ENCODE measurements at places on chromosomes 7 and 10. TPM values are rescaled to one million over a fixed set of nuclear protein-coding genes. Genes with fewer than 3 reads are reported as not detected.
A peak's percentile ranks its signal among the peaks of the same experiment; 100 is the strongest.

- no peak for DNase-seq
Measured at GRCh38 chr10:121248266-121248665, 350.0 kb downstream of the FGFR2 start.

- no peak for DNase-seq
Measured at GRCh38 chr7:11875635-11876034, 43.6 kb upstream of the THSD7A start.

- no peak for DNase-seq
Measured at GRCh38 chr7:66539902-66540375, 88.7 kb upstream of the KCTD7 start.

DNA sequence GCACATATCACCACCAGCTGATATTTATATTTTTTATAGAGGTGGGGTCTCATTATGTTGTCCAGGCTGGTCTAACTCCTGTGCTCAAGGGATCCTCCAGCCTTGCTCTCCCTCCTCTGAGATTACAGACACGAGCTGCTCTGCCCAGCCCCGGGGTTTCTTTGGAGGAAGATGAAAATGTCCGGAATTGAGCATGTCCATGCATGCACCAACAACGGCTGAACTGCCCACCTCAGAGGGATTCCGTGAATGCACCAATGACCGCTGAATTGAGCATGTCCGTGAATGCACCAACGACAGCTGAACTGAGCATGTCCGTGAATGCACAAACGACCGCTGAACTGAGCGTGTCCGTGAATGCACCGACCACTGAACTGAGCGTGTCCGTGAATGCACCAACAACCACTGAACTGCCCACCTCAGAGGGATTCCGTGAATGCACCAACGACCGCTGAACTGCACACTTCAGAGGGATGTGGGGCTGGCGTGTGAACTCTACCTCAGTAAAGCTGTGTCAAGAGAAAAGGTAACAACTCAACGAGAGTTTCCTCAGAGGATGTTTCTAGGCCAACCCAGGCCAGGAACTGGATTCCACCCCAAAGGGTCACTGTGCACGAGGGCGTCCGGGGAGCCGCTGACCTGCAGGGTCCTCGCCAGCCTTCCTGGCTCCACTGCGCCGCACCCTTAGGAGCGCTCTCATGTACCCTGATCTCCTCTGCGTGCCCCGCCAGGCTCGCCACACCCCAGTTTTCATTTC lies 34.9 kb upstream of the INPP5A start:
- no peak for DNase-seq

- DNase-seq: no peak
Measured at GRCh38 chr10:104601166-104601565, 39.9 kb upstream of the SORCS3 start.

DNA sequence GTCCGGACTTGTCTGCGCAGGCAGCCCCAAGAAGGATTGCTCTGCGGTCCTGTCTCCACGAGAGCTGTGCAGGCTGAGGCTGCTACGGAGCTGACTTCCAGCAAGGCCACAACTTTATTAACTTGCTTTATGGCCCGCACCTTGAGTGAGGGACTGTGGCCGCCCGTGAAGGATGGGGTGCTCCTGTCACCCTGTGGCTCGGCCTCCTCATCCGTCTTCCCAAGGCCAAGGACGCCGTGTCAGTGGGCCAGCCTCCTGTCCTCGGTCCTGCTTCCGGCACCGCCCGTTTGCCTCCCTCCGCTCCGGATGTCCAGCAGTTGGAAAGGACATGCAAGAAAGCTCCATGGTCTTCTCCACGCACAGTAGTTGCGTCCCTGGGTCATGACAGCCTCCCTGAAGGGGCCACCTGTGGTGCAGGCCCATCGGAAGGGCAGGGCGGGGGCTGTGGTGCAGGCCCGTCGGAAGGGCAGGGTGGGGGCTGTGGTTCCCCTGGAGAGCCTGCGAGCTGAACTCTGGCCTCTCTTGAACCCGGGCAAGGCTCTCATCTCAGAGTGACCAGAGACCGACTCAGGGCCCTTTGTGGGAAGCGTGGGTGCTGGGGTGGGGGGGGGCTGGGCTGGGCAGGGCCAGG lies 87.1 kb downstream of the NKX6-2 start:
- DNase-seq: no peak

DNA sequence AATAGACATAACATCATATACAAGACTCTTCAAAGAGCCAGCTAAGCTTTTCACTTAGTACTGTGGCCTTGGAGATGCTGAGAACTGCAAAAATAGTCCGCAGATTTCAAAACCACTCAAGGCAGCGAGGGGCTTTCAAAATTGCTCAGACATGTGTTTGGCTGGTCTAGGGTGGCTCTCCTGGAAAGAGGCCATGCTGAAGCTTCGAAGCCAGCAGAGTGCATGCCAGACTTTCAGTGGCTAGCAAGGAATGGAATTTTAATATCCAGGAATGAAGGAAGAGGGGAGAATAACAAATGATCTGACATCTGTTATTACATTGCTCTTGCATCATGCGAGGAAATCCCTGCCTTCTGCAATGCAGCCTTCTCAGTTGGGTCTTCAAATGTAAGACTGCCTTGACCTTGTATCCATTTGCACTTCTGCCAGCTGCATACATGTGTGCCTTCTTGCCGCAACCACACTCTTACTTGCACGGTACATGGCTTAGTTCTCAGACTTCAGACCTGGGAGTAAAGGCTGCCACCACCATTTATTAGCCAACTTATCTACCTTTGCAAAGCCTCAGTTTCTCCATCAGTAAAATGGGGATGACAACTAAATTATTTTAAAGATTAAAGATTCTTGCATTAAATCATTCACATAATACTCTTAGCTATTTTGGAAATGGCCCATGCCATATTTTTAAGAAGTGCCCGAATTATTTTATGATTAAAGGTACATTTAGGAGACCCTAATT lies 55.9 kb downstream of the ITIH5 start:
- no peak for DNase-seq

- no peak for DNase-seq
Measured at GRCh38 chr7:22827563-22827962, 4.9 kb upstream of the TOMM7 start.

GRCh38 chr10:21406595-21407193 lies 118.8 kb downstream of the SKIDA1 start:
- no peak for DNase-seq

DNA sequence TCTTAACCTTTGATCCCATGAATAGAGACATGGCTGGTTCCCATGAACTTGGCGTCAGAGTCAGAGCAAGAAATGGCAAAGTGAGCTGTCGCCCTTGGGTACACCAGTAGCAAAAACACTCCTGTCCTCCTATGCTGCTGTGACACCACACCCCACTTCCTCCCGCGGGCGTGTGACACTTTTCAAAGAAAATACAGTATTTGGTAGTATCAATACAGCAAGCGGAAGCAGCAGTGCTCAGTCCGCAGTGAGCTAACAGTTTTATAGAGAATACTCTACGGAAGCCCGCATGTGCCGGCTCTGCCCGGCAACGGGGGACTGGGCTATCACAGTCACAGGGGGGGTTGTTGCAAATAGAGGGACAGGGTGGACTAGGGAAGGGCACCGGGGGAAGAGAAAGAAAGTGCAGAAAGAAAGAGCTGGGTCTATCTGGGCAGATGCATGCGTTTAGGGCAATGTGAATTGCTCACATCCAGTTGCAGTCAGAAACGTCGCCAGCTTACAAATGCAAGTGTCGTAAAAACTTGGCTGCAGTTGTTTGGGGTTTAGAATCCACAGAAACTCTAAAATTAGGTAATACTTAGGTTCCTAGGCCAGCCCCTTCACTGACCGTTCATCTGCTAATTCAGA lies 49.8 kb downstream of the PRKCQ start:
- DNase-seq: peak; percentile 80

- DNase-seq: no peak
Measured at GRCh38 chr10:26022831-26023230, 88.8 kb downstream of the MYO3A start.

DNA sequence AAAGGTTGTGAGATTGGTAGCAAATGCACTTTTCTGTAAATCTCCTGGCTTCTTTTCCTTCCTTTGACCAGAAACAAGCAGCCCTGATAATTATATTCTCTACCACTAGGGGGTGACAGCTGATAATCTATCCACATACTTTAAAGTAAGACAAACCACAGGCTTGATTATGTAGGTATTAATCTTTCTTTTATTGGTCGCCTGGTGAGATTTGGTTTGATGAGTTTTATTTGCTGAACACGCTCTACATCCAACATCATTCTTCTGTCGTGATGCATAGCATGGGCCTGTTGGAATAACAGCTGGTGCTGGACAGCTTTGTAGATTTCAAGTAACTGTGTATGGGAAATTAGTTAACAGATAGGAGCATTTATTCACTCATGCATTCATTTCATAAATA lies 63.5 kb downstream of the ZNF365 start:
- DNase-seq: no peak

GRCh38 chr10:84194424-84195043 lies at the start of gene CDHR1:
Gene CDHR1 (plus strand): TSS chr10:84194537. CDS start chr10:84194761, 224 bp downstream.
- peak; percentile 54 for DNase-seq

- DNase-seq: no peak
Measured at GRCh38 chr7:156151078-156151477, 338.8 kb upstream of the SHH start.

- DNase-seq: no peak
Measured at GRCh38 chr7:111437736-111438135, 124.6 kb downstream of the IMMP2L start.

- DNase-seq: no peak
Measured at GRCh38 chr10:36880898-36881297, 244.5 kb upstream of the ANKRD30A start.

GRCh38 chr7:158027646-158028045 lies 560.0 kb downstream of the PTPRN2 start:
- DNase-seq: no peak

DNA sequence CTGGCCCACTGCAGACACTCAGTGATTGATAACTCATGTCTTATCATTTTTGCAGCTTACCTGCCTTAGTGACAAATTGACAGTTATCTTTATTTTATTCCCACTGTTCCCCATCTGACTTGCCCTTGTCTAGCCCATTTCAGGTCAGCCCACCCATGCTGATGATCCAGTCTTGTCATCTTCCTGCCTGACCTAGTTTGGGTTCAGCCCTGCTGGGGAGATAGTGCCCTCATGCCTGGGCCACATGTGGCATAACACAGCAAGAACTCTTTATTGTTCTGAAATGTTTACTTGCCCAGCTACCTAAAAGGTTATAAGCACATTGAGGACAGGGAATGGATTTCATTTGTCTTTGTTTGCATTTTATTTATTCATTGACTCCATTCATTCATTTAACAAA lies 75.6 kb downstream of the ENTPD1 start:
- no peak for DNase-seq

GRCh38 chr10:72031706-72032105 lies 56.6 kb downstream of the SPOCK2 start:
- DNase-seq: no peak

GRCh38 chr10:78403781-78404180 lies 370.1 kb downstream of the RPS24 start:
- no peak for DNase-seq

GRCh38 chr7:30556840-30557239 lies 37.8 kb upstream of the GARS1 start:
- DNase-seq: no peak

GRCh38 chr10:129940617-129941198 lies 23.4 kb downstream of the EBF3 start:
- no peak for DNase-seq

DNA sequence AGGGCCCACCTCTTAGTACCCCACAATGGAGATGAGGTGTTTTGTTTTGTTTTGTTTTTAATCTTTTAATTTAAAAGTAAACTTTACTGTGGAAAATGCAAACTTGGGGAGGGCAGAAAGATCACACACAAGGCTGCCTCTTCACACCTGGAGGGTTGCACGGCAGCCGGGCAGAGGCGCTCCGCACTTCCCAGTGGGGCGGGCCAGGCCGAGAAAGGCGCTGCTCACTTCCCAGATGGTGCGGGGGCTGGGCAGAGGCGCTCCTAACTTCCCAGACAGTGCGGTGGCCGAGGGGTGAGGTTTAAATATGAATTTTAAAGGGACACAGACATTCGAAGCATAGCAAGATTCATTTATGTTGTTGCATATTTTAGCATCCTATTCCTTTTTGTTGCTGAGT lies 235.9 kb upstream of the MTPN start:
- DNase-seq: no peak

- DNase-seq: no peak
Measured at GRCh38 chr7:153638821-153639435, 413.3 kb upstream of the DPP6 start.

DNA sequence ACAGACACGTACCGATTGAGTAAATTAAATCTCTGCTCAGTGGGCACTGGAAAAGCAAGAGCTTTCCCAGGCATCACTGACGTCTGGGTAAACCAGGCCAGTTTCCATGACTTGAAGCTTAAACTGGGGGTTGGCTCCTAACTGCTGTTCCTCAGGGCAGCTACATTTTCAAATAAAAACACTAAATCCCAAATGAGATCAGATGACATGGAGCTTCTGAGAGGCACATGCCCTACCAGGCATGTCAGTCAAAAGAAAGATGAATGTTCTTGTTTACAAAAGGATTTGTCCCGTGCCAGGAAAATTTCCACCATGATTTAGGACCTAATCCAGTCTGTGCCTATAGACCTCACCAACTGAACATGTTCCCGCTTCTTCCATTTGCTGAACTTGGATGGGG lies 220.2 kb downstream of the KCNMA1 start:
- DNase-seq: no peak

DNA sequence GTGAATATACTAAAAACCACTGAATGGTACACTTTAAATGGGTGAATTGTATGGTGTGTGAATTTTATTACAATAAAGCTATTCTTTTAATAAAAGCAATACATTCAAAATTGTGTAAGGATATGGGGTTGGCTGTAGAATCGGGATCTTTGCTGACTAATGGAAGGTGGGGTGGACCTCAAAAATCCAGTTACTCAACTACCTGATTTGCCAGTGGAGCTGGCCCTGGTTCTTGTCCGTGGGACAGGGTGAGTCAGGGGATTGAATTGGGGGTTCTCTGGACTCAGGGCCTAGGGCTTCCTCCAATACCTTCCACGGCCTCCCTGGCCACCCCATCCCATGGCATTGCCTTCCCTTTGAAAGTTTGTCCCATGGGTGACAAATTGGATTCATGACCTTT lies 13.5 kb upstream of the RABGEF1 start:
- no peak for DNase-seq

GRCh38 chr7:108376206-108376605 lies 80.0 kb downstream of the NRCAM start:
- DNase-seq: no peak

FAM25A gene
- total RNA-seq: not detected

NEURL1 gene
- total RNA-seq: 0.87 TPM

MRLN gene
- not detected for total RNA-seq

LHFPL3 gene
- total RNA-seq: not detected

OR2A42 gene
- total RNA-seq: not detected

LRRC61 gene
- total RNA-seq: 10.8 TPM

BCCIP gene
- total RNA-seq: 96.5 TPM

HMX2 gene
- total RNA-seq: 0.60 TPM

VSTM4 gene
- not detected for total RNA-seq

CHST15 gene
- 0.80 TPM for total RNA-seq
